CD4-positive, alpha-beta T cell (primary cell): ENCODE measurements at places on chromosomes 6 and 20.

GRCh38 chr20:38926934-38927616 is 858 bp downstream of the FAM83D start:
- DNase-seq = no peak

DNA sequence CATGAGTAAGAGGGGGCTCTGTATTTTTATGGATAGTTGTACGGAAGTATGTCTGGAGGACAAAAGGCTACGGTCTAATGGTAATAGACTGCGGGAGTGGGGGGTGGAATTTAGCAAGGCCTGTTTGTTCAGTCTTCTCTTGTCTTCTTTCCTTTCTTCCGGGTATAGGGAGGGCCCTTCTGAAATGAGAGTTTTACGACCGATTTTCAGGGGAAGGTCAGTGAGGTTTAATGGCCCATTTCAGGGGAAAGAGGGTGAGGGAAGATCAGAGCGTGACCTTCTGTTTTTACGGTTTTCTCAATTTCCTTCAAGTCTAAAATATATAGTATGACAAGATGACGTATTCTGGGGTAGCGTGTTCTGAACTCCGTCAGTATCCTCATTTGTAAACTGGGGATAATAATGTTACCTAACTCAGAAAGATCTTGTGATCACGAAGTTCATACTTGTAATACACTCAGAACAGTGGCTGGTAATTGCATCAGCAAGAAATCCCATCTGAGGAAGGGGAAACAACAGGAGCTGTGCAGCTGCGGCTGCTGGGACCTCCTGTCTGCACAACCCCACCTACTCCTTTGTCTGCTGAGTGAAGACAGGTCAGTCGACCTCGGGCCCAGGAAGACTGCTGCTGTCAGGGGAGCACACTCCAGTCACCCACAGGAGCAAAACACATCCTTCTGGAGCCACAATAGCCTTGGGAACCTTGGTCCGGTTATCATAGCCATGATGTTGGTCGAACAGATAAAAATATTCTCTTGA is 90.4 kb downstream of the MAP3K7 start:
- no peak for DNase-seq

DNA sequence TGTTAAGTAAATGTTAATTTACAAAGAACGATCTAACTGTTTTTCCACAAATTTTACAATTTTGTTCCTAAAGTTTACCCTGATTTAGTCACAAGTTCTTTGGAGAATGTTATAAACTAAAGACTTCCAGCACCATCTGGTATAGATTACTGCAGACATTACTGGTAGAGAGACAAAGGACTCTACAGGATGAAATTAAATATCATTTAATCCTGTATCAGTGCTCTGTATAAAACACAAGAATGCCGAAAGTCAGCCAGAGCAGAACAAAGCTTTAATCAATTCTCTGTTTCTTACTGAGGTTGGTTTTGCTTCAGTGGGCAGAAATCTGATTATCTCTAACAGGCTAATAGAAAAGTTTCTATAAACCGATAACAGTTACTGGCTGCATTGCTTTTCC is 763.6 kb downstream of the TENT5A start:
- DNase-seq = no peak

- DNase-seq = no peak
Observed at GRCh38 chr6:155031091-155031490, 36.0 kb downstream of the TIAM2 start.

DNA sequence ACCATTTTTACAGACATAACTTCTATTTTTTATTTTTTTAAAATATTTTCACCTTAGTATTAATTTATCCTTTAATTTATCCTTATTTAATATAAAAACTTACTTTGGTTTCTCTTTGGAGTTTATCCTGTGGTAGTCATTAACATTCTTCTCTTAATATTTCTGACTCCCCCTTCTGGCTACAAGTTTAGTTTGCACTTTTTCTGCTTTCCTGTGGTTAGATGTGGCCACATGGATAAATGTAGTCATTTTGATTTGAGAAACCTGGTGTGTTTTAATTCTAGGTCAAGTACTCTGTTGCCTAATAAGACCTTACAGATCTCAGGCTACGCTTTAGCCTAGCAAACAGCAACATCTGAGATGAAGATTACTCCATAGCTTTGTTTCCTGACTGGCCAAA is 1187.5 kb downstream of the HACE1 start:
- no peak for DNase-seq

DNA sequence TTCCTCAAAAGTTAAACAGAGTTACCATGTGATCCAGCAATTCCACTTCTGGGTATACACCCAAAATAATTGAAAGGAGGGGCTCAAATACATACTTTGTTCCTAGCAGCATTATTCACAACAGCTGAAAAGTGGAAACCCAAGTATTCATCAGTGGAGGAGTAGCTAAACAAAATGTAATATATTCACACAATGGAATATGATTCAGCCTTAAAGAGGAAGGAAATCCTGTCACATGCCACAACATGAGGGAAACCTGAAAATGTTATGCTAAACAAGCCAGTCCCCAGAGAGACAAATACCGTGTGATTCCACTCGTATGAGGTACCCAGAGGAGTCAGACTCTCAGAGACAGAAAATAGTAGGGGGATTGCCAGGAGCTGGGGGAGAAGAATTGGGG is 44.5 kb downstream of the PXDC1 start:
- no peak for DNase-seq
